ENCODE measurements at places on chromosomes 1 and 21.
A peak's percentile ranks its signal among the peaks of the same experiment; 100 is the strongest.

DNA sequence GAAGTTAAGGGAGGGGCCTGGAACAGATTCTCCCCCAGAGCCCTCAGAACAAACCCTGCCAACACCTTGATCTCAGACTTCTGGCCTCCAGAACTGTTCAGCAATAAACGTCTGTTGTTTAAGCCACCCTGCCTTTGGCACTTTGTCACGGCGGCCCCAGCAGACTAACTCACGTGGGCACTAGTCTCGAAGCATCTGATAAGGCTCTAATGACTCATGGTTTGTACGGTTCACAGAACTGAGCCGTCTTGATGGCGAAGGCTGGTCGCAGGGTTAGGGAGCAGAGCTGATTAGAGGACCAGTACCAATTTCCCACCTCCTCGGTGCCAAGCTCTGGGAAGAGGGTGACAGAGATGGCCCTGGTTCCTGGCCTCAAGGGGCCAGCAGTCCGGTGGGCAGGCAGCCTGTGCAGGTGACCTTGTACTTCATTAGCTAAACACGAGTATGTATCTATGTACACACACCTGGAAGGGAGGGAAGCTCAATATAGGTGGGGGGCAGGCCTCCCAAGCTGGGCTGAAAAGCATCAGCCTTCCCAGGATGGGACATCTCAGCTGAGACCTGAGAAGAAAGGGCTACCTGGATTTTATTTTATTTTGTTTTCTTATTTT is 112.8 kb downstream of the MRPS6 start:
- no peak for DNase-seq

DNA sequence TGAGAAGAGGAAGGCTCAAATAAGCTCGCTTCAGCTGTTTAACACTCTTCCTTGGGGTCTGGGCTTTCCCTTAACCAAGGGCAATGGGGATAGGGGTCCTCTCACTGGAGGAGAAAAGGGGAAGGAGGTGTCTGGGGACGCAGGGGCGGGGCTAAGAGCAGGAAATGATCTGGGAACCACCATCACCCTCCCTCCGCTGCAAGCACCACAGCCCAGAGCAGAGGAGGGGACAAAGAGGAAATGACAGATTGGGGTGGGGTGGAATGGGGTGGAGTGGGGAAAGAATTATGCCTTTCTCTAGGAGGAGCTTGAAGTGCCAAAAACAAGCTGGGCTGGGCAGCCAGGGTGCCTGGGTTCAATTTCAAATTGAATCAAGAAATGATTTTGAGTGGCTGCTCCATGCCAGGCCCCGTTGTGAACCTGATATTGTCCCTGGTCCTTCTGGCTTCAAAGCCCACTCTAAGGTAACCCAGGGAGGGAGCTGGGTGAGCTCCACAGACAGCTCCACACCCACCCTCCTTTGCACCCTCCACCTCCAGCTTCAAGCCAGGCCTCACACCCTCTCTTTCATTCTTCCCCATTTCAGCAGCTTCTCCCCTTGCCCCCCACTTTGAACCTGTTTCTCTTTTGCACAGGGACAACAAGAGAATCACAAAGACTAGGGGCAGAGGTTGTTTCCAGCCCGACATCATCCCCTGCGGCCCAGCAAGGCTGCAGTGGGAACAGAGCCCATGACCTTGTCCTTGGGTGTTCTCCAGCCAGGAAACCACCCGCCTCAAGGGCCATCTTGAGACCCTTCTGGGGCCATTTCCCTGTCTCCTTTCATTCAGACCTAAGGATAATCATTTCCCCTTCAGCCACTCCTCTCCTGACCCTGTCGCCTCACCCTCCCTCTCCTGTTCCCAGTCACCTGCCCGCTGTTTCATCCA is 1.1 kb downstream of the ARHGAP30 start:
- peak; percentile 95 for DNase-seq

DNA sequence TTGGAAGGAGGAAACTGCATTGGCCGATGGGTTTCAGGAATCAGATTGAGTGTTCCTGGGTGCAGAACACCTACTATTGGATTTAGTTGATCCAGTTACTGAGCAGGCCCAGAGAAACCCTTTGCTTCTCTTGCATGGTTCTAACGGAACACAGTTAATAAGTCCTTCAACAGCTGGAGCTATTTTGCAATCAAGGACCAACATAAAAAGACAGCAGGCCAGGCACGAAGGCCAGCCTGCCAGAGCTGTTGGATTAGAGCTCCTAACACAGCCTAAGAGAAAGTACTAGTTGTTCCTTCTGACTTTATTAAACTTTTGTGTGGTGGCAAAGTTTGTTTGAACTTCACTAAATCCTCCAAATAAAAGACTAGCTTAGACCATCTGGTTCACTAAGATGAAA is 148.0 kb upstream of the LMO4 start:
- DNase-seq, result no peak

GRCh38 chr1:89802841-89803240 is 18.0 kb upstream of the LRRC8D start:
- DNase-seq, result no peak

GRCh38 chr1:27676410-27676809 is 4.4 kb upstream of the IFI6 start:
- no peak for DNase-seq

- DNase-seq, result no peak
Observed at GRCh38 chr1:168613038-168613451, 36.6 kb downstream of the XCL1 start.

DNA sequence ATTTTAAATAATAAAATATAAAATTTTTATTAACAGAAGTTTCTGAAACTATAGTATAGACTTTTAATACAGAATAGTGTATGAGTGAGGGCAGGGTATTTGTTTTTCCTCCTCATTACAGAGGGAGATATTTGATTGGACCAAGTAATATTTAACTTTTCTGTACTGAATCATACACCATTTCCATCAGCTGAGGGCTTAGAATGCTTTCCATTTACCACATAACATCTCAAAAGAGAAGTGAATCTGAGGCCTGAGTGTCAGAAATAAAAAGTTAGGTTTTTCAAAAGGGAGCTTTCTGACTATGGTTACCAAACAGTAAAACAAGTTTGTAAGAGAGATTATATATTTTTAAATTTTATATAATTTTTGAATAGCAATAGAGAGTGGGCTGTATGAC is 29.5 kb downstream of the TLCD4 start:
- DNase-seq, result no peak

DNA sequence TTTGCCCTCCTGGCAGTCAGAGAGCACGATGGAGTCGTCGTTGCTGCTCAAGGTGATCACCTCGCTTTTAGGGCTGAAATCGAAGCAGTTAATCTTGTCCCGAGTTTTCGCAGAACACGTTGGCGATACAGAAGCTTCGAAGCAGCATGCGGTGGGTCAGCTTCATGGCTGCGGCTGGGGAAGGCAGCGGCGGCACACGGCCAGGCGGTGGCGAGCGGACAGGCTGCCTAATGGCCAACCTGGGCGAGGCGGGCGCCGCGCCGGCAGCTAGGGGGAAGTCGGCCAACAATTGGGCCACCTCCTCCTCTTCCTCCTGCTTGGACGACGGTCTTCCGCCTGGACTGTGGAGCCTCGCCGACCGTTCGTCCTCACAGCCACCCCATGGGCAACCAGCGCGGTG is 34.8 kb downstream of the CDC7 start:
- no peak for DNase-seq

- no peak for DNase-seq
Observed at GRCh38 chr21:42058631-42059111, 12.4 kb upstream of the UMODL1 start.

DNA sequence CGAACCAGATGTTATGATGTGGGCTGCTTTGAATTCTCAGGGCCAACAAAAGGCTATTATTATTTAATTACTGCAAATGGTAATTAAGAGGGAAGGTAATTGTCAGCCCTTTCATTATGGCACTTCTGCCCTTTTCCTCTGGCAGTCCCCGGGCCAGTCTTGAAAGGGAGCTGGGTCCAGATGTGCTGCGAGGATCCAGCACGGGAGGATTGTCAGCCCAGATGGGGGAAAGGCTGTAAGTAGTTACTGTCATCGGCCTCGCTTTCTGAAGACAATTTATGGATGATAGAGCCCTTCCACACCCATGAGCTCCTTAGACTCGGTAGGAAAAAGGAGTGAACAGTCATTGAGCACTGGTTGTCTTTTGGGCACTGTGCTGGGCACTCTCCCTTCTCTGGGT is 8.7 kb upstream of the ZNF362 start:
- DNase-seq, result no peak

DNA sequence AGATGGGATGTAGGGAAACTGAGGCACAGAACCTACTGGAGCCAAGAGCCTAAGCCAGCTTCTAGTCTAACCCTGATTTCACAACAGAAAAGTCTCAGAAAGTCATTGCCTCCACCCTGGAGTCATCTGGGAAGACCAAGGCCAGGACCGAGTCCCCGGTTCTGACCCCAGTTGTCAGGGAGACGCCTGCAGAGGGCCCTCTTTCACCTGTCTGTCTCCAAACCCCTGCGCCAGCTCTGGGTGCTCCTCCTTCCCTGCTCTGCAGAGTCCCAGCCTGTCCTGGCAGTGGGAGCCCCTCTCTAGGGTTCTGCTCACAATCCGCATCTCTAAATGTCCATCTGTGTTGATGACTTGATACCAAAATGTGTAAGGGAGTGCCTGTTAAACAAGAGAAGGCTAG is 149.7 kb downstream of the PGBD5 start:
- no peak for DNase-seq

- no peak for DNase-seq
Observed at GRCh38 chr1:15231714-15232201, 15.3 kb upstream of the FHAD1 start.

DNA sequence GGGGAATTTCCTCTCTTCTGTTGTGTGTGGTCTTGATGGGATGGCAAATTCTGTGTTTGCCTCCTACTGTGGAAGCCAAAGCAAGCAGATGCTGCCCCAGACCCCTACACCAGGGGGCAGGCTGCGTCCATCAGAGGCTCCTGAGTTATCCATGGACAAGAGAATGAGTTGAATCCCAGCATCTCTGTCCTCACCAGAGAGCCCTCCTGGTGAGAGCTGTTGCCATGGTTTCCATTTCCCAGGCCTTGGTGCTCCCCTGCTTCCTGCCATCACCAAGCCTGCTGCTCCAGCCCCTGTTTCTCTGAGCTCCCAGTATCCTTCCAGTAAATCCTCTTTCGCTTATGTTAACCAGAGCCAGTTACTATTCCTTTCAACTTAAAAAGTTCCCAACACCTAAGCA is 20.4 kb upstream of the GNG12 start:
- peak; percentile 39 for DNase-seq

DNA sequence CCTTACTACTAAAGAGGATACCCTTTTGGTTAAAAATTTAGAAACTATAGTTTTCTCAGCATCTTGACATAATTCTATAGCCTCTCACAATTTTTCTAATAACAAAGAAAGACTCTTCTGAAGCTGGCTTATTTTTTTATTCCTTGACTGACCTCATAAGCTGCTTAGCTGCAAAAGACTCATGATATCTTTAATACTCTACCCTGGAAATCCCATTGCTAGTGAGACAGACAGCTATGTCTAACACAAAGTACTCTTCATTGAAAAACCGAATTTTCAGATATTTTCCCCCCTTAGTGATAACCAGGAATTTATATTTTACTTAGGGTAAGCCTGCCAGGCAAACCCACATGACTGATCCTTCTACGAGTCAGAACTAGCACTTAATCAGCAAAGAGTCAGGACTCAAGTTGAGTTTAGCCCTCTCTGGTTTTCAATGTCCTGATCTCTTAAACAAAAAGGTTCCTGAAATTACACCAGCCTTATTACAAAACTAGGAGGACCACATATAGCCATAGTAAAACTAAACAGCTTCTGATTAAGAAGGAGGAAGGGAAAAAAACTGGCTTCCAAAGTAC is 56.9 kb downstream of the ENAH start:
- DNase-seq, result no peak

Measured in KBM-7 (cell line).